ENCODE measurements at places on chromosomes 7 and 10.

- DNase-seq = no peak
Observed at GRCh38 chr7:1361756-1362125, 97.5 kb downstream of the MICALL2 start.

GRCh38 chr10:73247509-73248258 lies 629 bp upstream of the DNAJC9 start:
- no peak for DNase-seq

DNA sequence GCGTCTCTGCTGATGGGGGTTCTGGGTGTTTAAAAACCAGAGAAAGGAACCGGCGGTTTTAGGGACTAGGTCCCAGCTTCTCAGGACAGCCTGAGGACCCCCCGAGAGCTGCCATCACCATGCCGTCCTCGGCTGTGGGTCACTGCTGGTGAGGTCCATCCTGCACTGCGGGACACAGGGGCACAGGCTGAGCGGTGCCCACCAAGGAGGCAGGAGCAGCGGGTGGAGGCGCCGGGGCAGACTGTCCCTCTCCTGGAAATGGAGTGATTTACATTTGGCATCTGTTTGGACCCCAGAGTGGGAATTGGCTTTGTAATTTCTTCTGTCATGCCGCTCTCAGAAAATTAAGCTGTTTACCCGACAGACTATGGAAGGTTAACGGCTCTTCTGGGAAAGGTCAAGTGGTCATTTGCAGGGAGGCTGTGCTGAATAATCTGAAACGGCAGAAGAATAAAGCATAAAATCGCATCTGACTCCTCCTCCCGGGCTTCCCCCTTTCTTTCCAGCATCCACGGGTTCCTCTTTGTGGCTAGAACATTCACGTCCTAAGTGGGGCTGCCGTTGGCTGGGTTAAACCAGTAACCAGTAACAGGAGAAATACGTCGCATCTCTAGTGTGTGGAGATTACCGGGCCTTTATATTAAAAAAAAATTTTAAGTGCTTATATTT lies 31.7 kb downstream of the LHPP start:
- no peak for DNase-seq

DNA sequence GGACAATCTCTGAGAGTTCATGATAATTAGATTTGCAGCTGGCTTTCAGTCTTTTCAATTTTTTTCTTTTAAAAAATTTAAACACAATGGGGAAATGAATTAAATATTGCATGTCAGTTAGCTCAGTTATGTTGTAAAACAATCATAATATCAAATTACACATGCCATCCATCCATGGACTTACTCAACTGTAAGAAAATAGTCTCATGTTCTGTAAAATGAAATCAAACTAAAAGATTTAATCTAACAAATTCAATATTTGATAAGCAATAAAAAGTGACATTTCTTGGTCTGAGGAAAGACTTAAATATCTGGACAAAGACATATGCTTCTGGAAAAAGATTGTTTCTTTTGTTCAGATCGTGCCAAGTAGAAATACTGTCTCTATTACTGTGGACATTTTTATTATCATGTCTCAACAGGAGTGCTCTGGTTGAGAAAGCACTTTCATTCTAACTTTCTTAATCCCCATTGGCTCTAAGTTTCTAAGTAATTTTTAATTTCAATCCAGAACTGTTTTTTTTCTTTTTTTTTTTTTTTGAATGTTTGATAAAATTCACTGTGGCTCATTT lies 179.2 kb upstream of the FAM3C start:
- DNase-seq = no peak

- no peak for DNase-seq
Observed at GRCh38 chr7:128872394-128872824, 9.8 kb downstream of the ATP6V1F start.

- DNase-seq = no peak
Observed at GRCh38 chr7:128933180-128933891, 4.4 kb upstream of the IRF5 start.

- no peak for DNase-seq
Observed at GRCh38 chr10:63707254-63707910, 186.2 kb downstream of the REEP3 start.

GRCh38 chr7:149883452-149883861 lies 9.7 kb downstream of the ATP6V0E2 start:
- no peak for DNase-seq

DNA sequence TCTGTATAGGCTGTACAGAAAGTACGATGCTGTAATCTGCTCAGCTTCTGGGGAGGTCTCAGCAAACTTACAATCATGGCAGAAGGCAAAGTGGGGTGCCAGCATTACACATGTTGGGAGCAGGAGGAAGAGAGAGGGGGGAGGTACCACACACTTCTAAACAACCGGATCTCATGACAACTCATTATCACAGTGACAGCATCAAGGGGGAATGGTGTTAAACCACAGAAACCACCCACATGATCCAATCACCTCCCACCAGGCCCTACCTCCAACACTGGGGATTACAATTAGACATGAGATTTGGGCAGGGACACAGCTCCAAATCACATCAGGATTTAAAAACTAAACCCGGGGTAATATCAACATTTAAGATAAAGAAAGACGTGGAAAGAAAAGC lies 468.8 kb upstream of the AUTS2 start:
- no peak for DNase-seq

DNA sequence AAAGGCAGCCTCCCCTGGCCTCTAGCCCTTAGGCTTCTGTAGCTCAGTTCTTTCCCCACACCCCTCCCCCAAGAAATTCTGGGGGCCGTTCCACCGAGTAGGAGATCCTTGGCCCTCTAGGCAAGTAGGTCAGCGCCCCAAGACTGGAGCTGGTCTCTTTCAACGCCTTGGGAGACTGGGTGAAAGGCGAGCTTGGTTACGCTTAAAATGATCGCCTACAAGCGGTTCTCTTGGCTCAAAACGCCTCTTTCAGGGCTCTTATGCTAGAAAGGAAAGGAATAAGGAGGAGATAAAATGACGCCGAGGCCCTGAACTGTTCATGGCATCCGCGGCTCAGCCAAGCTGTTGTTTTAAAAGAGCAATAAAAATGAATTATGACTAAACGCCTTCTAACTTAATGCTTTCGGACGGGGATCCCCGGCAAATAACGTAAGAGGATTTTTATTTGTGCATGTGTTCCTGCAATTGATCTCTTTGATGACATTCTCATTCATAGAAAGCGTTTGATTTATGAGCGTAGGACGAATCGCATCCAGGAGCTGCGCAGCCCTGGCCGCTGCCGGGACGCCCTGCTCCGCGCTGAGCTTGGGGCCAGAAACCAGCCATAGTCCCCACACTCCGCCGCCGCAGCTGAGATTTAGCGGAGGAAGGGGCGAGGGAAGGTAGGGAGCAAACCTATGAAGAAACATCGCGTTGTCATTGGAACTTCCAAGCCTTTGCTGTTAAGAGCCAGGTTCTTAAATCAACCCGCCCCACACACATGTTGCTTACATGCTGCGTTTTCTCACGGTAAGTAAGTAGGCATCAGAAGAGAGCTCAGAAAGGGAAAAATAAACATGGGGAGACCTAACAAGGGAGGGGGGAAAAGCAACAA lies 3.0 kb upstream of the HOXA1 start:
- DNase-seq = no peak

DNA sequence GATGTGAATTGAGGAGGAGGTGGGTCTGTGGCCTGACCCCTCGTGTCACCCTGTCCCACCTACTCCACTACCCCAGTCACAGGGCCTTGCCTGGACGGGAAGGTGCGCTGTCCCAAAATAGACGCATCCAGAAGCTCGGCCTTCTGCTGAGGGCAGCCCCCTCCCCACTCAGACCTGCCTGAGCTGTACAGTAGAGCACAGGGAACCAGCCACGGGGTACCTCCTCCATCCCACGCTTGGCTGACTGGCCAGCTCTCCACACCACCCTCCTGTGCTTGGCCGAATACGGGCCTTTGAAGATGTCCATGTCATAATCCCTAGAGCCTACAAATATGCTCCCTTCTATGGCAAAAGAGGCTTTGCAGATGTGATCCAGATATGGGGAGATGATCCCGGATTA lies 88.3 kb downstream of the CHST15 start:
- no peak for DNase-seq

- no peak for DNase-seq
Observed at GRCh38 chr10:123480845-123481244, 185.3 kb upstream of the GPR26 start.

DNA sequence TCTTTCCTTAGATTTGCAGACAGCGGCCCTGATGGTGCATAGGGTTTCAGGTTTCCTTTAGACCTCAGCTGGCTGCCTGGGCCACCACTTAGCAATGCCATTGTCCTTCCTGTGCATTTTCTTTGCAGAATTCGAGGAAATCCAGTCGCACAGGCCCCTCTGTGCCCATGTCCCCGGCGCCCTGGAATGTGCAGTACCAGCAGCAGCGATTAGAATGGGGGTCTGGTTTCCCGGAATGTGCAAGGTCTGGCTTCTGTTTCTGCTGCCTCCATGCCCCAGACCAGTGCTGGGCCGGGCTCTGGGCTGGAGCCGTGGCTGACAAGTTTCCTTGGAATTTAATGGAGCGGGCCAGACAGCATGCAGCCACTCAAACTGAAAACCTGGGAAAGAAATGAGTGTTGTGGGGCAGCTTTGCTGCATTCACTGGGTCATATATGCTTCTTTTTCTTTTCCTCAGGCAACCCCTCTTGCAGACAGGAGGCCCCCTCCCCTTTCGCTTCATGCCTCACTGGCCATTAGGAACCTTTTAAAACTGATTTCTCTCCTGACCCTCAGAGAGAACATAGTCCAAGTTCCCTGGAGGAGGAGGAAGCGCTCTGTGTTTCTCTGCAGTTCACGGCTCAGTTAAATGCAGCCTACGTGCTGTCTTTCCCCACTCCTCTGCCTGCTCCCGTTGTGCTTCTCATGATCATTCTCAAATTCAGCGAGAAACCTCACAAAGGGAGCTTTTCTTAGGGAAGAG lies 14.4 kb downstream of the HTRA1 start:
- DNase-seq = no peak

DNA sequence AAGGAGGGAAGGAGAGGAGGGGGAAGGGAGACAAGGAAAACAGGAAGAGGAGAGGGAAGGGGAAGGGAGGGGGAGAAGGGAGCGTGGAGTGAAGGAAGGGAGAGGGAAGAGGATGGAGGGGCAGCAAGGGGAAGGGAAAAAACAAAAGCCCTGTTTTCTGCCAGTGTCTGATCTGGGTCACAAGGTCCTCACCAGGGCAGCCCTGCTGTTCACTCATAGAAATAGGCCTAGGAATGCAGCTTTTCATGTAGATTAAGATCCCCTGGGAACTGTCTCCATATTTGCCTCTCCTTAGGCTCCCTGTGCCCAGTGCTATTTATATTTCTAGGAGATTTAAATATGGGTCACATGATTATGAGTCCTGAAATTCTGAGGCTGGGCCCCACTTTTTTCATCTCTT lies 790.7 kb downstream of the TNS3 start:
- no peak for DNase-seq

DNA sequence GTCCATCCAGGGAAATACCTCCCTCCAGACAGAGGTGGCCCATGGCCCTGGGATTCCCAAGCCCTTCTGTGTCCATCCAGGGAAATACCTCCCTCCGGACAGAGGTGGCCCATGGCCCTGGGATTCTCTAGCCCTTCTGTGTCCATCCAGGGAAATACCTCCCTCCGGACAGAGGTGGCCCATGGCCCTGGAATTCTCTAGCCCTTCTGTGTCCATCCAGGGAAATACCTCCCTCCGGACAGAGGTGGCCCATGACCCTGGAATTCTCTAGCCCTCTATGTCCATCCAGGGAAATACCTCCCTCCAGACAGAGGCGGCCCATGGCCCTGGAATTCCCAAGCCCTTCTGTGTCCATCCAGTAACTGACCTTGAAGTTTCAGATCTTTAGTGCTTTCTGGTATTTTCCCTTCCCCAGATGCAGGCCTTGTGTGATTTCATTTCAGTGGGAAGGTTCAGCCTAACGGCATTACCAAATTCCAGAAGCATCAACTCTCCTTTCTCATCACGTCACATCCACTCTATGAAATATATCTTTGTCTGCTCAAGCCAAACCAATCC lies 28.8 kb upstream of the DIP2C start:
- DNase-seq = no peak

GRCh38 chr7:26091933-26092332 lies 60.1 kb upstream of the NFE2L3 start:
- DNase-seq = no peak

DNA sequence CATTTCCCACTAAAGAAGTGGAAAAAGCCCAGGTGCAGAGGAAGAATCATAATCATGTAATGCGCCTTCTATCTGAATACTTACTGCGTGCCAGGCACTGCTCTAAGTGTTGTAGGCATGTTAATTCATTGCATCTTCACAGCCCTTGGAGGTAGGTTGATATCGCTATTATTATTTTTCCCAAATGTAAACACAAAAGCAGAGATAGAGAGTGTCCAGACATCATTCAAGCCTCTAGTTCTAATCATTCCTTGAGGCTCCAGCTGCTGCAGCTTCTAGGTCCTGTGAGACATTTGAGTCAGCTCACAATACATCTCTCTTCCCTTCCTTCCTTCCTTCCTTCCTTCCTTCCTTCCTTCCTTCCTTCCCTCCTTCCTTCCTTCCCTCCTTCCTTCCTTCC lies 25.0 kb downstream of the GALNTL5 start:
- no peak for DNase-seq

GRCh38 chr7:22153432-22154142 lies 203.4 kb downstream of the RAPGEF5 start:
- no peak for DNase-seq

DNA sequence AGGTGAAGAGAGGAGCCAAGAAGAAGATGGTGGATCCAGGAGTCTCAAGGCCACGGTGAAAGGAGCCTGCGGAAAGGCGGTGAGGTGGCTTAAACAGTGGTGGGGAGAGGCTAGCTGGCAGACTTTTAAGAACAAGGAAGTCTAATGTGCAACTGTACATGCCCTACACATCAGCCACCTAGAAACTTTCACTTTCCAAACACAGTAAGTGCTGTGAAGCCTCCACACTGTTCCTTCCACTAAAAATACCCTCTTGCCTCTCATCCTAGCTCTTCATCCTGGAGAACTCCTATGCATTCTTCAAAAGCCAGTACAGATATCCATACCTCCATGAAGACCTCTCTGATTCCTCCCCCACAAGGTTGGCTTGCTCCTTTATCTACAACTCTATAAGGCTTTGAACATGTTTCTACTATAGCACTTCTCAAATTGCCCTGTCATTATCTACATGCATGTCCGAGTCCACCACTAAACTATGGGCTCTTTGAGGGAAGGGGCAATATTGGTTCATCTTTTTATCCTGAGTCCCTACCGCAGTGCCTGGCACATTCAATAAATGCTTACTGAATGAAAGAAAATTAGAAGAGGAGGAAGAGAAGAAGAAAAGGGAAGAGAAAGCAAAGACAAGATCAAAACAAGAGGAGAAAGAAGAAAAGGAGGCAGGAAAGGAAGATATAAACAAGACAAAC lies 54.2 kb downstream of the DNAJC12 start:
- no peak for DNase-seq

GRCh38 chr10:33621101-33621500 lies 286.6 kb upstream of the NRP1 start:
- DNase-seq = no peak
